Activated naive CD4-positive, alpha-beta T cell (primary cell): ENCODE measurements at places on chromosomes 5 and 9.

- no peak for DNase-seq
These were observed 7.4 kb upstream of the C5orf46 start for GRCh38 chr5:147913786-147914185.

DNA sequence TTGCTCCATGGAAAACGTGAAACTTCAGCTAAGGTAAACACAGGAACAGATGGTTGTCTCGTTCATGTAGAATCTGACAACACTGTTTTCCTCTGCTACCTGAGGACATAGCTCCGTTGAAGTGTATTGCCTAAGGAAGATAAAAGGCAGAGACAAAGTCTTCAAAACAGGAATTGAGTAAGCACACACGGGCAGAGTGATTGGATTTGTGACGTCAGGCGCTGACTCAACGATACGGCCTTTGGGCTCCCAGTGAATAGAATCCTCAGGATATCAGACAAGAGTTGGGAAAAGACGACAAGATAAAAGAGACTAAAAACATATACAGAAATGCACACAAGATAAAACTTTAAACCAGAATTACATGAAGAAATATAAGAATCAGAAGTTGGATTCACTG is 787.1 kb upstream of the CTNND2 start:
- no peak for DNase-seq

DNA sequence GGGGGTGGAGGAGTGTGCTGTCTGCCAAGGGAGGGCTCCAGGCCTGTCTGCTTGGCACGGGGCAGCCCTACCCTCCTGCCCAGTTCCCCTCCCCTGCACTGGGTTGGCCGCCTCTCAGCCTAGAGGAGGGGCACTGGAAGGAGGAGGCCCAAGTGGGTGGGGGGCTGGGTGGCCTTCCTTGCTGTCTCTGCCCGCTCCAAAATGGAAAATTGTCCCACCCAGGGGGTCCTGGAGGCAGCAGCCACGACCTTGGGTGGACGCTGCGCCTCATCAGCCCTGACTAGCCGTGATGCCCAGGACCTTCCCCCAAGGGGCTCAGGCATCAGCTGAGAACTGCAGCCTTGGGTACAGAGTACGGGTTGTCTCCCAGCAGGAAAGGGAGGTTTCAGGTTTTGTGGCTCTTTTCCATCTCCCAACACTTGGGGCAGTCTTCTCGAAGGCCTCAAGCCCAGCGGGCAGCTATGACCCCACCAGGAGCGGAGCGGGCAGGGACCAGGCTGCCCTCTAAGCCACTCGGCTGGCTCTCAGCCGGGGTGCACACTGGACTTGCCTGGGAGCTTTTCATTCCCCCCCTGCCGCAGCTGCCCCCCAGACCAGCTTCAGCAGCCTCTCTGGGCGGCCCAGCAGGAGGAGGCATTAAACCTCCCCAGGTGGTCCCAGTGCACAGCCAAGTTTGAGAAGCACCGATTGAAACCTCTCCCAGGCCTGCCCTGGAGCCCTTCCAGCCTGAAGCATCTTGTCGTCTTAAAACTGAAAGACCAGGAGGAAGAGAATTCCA is 20.6 kb downstream of the NTNG2 start:
- no peak for DNase-seq

DNA sequence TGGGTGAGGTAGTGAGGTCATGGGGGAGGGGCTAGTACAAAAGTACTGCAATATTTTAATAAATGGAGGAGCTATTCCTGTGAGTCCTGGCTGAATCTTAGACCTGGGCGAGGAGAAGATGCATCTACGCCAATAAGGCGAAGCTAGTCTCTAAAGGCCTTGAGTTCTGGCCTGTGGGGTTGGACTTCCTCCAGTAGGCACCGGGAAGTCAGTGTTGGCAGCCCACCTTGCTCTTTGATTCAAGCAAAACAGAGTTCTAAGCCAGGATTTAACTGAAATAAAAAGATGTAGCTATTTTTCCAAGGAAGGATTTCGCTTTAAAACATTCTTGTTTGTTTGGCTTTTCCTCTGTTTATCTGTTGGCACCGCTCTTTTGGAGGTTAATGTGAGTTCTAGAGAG is 244.6 kb downstream of the KIF4B start:
- no peak for DNase-seq

- DNase-seq, result no peak
These were observed 959 bp upstream of the FBXL17 start for GRCh38 chr5:108382784-108383330.
